ENCODE measurements at places on chromosomes 1 and 21.

GRCh38 chr1:27574871-27575831 is 28.8 kb downstream of the AHDC1 start:
- no peak for DNase-seq

- no peak for DNase-seq
Measured at GRCh38 chr1:234934611-234935033, 194.0 kb downstream of the TOMM20 start.

- DNase-seq = no peak
Measured at GRCh38 chr1:147539122-147539575, 2.2 kb upstream of the BCL9 start.

- no peak for DNase-seq
Measured at GRCh38 chr1:190476806-190477205, 858 bp downstream of the BRINP3 start.

DNA sequence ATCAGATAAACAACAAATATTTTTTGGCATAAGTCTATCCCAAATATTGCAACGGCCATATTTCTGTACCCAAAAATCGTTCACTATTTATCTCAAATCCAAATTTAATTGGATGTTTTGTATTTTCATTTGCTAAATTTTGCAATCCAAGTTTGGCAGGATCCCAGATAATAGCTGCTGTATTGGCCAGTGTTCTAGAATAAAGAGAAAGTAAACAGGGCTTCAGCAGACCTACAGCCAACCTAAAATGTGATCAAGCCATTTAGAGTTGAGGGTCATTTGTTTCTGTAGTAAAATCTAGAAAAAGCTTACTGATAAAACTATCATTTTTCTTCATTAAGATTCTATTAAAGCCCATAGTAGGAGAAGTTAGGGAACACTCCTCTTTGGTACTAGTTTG is 506.6 kb upstream of the PTBP2 start:
- no peak for DNase-seq

DNA sequence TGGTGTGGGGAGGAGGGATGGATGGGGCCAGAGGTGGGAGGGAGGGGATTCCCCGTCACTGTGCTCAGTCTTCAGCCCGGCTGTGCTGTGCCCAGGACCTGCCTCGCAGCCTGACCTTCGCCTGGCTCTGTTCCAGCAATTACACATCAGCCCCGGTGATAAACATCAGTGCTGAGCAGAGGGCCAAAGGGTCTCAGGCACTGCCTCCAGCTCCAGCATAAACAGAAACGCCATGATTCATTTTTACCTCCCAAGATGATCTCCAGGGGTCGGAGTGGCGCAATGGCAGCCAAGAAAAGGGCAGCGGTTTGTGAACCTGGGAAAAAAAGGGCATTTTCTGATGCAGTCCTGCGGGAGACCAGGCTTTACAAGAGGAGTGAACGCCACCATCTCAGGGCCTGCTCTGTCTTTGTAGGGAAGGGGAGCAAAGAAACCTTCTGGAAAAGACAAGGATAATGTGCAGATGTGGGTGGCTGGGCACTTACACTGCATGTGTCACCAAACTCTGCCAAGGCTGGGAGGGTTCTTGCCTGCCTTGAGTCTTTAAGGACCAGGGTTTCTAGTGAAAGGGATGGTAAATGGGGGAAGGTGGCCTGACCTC is 28.1 kb downstream of the SHISA4 start:
- no peak for DNase-seq

All from activated CD4-positive, alpha-beta T cell treated with anti-CD3 and anti-CD28 coated beads, Interleukin-2, amount 50 U/mL, for 4 hours (primary cell).